ENCODE measurements at places on chromosomes 1 and 21. TPM values are rescaled to one million over a fixed set of nuclear protein-coding genes. Genes with fewer than 3 reads are reported as not detected.

DNA sequence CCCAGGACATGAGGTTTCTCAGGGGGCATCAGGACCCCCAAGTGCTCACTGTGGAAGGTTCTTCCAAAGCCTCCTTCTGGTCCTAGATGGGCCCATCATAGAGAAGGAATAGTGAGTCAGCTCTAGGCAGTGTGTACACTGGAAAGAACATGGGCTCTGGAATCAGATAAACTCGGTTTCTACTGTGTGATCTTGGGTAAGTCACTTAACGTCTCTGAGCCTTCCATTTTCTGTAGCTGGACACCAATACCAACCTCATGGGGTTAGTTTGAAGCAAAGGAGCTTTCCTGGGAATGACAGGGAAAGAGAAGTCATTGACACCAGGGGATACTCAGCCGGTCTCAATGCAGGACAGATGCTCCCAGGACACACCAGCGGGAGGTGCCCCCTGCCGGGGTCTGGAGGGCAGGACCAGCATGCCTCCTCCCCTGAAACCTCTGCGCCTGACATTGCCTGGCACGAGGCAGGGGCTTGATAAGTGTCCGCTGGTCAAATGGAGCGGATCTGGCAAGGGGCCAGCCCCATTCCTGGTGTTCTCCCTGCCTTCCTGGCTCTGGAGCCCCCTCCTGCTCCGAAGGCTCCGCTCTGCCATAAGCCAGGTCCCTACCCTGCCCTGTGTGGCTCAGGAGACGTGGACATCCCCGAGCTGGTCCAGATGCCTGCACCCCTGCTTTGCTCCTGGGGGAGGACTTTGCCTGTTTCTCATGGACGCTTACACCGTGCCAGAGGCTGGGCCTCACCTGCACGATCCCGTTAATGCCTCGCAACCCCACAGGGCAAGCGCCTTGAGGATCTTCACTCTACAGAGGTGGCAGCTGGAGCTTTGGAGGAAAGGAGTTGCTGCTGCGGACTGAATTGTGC is 52.8 kb downstream of the EDN2 start:
- no peak for DNase-seq

DNA sequence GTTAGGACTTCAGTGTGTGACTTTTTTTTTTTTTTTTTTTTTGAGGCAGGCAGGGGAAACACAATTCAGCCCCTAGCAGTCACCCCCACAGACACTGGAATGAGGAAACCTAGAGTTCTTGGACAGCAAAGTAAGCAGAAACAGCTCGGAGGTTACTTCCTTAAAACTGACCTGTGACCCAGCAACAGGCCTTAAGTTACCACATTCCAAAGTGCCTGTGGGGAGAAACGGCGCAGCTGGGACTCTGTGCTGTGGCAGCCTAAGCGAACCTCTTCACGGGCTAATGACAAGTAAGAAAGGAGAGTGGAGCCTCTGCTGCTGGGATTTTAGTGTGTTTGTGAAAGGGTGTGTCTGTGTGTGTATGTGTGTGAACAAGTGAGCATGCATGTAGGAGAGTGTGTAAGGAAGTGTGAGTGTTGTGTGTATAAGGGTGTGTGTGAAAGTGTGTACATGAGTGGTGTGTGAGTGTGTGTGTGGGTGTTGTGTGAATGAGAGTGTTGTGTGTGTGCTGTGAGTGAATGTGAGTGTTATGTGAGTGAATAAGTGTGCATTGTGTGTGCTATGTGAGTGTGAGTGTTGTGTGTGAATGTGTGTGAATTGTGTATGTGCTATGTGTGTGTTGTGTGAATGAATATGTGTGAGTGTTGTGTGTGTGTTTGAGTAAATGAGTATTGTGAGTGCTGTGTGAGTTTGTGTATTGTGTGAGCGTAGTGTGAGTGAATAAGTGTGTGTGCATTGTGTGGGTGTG is 180.8 kb downstream of the BRINP2 start:
- no peak for DNase-seq

- DNase-seq, result no peak
Observed at GRCh38 chr1:72830606-72831390, 548.5 kb upstream of the NEGR1 start.

- no peak for DNase-seq
Observed at GRCh38 chr1:91557039-91557690, 56.5 kb downstream of the CDC7 start.

DNA sequence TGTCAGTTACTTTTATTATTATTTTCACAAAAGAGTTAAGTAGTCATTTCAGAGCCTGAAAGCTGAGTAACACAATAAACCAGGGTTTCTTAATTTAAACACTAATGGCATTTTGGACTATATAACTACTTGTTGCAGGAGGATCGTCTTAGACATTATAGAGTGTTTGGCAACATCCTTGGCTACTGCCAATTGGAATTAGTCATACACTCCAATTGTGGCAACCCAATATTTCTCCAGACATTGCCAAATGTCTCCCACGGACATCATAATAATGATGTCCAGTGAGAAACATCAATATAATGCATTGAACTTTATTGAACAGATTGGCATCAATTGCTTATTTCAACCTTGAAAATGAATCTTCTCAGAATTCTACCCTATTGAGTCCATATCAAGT is 441.9 kb upstream of the ADGRL4 start:
- no peak for DNase-seq

GRCh38 chr1:30823627-30823968 is 66.0 kb upstream of the LAPTM5 start:
- no peak for DNase-seq

DNA sequence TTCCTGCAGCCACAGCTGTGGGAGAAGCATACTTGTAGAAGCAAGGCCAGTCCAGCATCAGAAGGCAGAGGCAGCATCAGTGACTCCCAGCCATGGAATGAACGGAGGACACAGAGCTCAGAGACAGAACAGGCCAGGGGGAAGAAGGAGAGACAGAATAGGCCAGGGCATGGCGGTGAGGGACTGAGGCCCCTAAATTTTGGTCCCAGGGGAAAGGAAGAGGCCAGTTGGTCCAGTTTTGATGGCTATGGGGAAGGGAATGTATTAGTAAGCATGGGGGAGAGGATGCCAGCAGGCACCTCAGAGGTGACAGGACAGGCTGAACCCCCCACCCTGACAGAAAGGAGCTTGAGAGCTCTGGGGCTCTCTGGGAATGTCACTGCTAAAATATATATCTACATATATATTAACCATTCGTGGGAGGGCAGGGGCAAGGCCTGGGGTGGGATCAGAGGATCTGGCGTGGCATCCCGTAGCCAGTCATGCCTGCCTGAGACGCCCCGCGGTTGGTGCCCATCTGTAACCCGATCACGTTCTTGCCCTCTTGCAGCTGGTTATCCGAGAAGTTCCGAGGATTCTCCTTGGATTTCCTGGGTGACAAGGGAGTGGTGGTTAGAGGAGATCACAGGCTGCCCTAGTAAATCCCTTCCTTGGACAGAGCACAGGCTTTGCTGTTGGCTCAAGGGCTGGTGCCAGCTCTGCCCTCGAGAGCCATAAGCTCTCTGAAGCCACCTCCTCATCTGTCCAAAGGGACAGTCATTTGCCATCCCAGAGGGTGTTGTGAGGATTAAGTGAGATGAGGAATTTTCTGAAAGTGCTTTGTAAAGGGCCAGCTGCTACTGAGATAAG is 6.7 kb downstream of the TAGLN2 start:
- DNase-seq, result no peak

- DNase-seq, result no peak
Observed at GRCh38 chr1:172838680-172839313, 179.9 kb downstream of the FASLG start.

DNA sequence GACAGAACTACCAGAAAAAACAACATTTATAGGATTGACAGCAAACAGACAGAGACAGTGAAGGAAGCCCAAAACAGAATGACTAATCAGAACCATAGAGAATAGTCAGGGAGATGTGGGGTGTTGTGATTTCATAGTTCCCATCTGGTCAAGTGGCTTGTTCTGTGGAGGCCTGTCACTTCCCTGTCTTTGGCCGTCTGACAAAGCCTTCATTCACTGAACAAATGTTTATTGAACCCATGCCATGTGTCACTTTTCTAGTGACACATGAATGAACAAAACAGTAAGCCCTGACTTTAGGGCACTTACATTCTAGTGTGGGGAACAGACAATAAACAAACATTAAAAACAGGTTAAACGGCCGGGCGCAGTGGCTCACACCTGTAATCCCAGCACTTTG is 3.2 kb upstream of the SRRM1 start:
- no peak for DNase-seq

DNA sequence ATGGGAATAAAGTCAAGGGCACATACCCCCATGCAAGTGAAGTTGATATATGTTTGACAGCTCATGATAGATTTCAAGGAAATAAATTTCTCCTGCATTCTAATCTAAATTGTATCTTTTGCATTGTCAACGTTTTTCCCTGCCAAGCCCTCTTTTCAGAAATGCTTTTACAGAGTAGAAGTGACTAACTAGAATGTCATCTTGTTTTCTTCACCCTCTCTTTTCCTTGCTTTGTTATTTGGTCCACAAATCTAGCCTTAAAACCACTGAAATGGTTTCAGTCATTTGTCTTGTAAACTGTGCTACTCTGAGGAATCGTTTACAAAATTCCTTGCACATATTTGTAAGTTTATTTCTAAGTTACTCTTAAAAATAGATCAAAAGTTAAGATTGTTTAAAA is 600.8 kb upstream of the CXADR start:
- peak; percentile 25 for DNase-seq

The CFHR4 gene
- not detected for polyA plus RNA-seq

The HSD3B1 gene
- not detected for polyA plus RNA-seq

The RIMKLA gene
- polyA plus RNA-seq, result 0.01 TPM

The SPRR2E gene
- not detected for polyA plus RNA-seq

The ECE1 gene
- 150 TPM for polyA plus RNA-seq

The C1orf210 gene
- polyA plus RNA-seq, result not detected

The PSRC1 gene
- polyA plus RNA-seq, result 17.9 TPM

The THEM5 gene
- polyA plus RNA-seq, result not detected

The RFX5 gene
- 25.5 TPM for polyA plus RNA-seq

Data from BJ (cell line).